Activated CD8-positive, alpha-beta memory T cell treated with anti-CD3 and anti-CD28 coated beads for 24 hours (primary cell): ENCODE measurements at places on chromosomes 4 and X.
A peak's percentile ranks its signal among the peaks of the same experiment; 100 is the strongest.

DNA sequence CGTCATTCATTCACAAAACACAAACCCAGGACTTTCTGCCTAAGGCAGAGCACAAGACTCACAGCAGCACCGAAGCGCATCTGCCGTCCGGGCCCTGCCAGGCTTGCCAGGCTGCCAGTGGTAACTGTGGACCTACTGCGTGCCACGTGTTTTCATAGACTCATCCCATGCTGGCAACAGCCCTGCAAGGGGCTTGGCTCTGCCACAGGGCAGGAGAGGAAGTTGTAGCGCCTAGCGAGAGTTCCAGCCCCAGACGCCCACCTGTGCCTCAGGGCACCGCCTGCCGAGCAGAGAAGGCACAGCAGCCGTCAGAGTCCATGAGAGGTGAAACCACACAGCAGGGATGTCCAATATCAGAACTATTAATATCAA, 18.9 kb upstream of the MRFAP1 start:
- no peak for DNase-seq

- DNase-seq = no peak
Measured at GRCh38 chr4:26993539-26993938, 132.9 kb downstream of the STIM2 start.

GRCh38 chr4:155954118-155954685, 536 bp upstream of the CTSO start:
- no peak for DNase-seq

DNA sequence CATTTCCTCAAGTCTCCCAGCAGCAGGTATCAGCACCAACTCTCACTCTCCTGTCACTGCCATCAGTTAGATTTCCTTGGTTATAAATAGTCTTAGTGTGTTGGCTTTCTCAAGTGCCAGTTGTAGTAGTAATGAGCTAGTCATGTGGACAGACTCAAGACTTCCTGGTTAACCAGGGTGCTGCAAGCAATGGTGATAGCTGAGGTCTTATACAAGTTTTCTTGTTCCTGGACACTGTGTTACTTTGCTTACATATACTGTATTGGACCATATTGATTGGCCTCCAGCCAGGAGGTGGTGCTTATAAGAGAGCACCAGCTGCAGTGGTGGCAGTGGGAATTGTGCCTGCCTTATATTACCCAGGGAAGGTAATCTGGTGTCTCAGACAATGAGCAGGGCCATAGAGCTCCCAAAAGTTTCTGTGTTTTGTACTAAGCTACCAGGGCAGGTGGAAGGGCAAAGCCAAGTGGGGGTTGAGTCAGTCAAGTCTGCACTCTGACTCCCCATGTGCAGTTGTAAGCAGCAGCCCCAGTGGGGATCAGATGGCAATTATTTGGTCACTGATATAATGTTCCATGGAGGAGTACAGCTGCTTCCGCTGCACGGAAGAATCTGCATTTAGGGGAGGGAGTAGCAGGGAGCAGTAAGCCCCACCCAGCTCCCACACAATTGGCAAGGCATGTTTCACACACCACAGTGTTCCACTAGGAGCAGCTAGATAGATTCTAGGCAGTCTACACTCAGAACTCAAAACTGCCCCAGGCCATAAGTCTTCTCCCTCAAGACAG, 24.1 kb upstream of the ZDHHC15 start:
- no peak for DNase-seq

GRCh38 chr4:84753321-84753972, 170.5 kb downstream of the CDS1 start:
- DNase-seq = no peak

- no peak for DNase-seq
Measured at GRCh38 chr4:67624939-67625338, 66.4 kb downstream of the STAP1 start.

- no peak for DNase-seq
Measured at GRCh38 chrX:4450177-4450576, 736.7 kb upstream of the PRKX start.

GRCh38 chr4:156242390-156242789, 288.7 kb upstream of the CTSO start:
- DNase-seq = no peak

DNA sequence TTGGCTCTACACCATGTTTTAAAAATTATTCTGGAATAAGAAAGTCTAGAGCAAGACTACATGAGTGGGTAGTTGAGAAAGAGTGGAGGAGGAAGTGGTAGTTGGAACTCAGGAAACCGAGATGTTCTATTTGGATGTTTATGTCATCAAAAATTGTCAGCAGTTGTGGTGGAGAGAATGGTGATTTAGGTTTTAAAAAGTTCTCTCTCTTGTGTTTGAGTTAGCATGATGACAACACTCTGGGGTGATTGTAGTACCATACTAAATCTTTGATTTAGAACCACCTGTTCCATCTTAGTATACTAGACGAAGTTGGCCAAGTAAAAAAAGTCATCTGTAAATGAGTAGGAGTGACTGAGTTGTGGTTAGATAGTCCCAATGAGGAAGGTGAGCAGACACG, 40.7 kb downstream of the KLHL2 start:
- DNase-seq = no peak

DNA sequence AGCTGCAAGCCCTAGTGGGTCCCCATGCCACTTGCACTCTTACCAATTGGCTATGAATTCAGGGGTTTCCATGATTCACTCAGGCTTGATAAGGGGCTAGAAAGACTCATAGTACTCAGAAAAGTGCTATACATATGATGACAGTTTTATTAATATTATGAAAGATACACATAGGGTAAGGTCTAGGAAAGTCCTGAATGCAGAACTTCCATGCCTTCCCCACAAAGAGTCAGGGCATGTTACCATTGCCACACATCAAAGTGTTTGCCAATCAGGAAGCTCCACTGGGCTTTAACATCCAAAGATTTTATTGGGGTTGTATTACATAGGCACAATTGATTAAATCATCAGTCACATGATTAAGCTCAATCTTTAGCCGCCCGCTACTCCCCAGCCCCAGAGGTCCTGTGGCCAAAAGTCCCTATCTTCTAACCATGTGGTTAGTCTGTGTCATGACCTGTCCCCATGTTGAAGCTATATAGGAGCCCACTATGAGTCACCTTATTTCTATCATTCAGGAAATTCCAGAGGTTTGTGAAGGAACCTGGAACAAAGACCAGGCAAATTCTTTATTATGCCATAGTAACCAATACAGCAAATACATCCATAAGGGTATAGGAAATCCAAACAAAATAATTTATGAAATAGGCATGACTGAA, 635.6 kb downstream of the STPG2 start:
- no peak for DNase-seq

DNA sequence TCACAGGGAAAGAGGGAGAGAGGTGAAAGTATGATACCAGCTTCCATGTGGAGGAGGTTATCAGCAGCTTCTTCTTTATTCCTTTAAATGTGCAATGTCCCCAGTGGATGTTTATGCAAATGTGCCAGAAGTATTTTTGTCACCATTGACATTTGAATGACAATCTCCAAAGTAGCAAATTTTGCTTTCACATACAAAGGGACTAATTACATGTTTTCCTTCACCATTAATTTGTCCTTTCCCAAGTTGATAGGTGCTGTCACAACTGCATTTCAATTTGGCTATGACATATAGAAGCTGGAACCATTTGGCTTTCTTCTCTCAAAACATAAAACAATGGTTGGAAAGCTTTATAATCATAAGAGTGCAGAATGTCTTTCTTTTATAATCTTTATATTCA, 469.0 kb upstream of the NWD2 start:
- DNase-seq = no peak

GRCh38 chr4:23942471-23942870, 52.6 kb upstream of the PPARGC1A start:
- no peak for DNase-seq

GRCh38 chr4:184248216-184248615, 30.5 kb upstream of the ENPP6 start:
- DNase-seq = no peak

GRCh38 chrX:67612231-67612630, 68.4 kb downstream of the AR start:
- DNase-seq = no peak

GRCh38 chr4:181671672-181672071, 571.5 kb upstream of the TENM3 start:
- no peak for DNase-seq

GRCh38 chrX:50635162-50635561, 164.5 kb upstream of the DGKK start:
- no peak for DNase-seq

GRCh38 chr4:80235451-80235850, 31.0 kb upstream of the FGF5 start:
- no peak for DNase-seq

DNA sequence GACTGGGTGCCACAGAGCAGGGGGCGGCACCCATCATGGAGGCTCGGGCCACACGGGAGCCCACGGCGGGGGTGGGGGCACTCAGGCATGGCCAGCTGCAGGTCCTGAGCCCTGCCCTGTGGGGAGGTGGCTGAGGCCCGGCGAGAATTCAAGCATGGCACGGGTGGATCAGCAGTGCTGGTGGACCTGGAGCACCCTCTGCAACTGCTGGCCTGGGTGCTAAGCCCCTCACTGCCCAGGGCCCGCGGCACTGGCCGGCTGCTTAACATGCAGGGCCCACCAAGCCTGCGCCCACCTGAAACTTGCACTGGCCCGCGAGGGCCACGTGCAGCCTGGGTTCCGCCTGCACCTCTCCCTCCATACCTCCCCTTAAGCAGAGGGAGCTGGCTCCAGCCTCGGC, 258.6 kb downstream of the CENPC start:
- DNase-seq = no peak

DNA sequence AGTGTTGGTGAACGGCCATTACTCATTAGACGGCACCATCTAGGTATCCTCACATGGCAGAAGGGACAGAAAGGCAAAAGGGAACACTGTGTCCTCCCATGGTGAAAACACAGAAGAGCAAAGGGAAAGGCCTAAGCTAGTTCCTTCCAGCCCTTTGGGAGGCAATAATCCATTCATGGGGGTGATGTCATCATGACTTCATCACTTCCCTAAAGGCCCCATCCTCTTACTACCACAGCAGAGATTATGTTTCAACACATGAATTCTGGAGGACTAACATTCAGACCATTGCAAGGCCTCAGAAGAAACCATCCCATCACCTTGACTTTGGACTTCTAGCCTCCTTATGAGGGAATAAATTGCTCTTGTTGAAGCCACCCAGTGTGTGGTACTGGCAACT, 238.2 kb downstream of the MGST2 start:
- DNase-seq = no peak

DNA sequence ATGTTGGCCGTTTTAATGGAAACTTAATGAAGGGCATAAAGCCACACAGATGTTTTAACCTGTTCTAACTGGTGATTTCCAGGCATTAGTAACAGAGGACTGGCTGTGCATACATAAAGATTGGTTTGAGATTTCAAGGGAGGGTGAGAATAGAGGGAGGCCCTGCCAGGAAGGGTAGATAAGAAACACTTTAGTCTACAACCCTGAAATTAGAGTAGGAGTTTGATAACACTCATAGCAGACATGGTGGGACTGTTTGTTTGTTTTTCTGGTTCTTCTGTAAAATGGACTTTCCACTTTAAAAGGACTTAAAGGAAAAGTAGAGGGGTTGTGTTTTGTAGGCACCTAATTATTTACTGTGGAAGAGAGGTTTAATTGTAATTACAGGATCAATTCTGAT, 16.2 kb downstream of the SLC4A4 start:
- no peak for DNase-seq

DNA sequence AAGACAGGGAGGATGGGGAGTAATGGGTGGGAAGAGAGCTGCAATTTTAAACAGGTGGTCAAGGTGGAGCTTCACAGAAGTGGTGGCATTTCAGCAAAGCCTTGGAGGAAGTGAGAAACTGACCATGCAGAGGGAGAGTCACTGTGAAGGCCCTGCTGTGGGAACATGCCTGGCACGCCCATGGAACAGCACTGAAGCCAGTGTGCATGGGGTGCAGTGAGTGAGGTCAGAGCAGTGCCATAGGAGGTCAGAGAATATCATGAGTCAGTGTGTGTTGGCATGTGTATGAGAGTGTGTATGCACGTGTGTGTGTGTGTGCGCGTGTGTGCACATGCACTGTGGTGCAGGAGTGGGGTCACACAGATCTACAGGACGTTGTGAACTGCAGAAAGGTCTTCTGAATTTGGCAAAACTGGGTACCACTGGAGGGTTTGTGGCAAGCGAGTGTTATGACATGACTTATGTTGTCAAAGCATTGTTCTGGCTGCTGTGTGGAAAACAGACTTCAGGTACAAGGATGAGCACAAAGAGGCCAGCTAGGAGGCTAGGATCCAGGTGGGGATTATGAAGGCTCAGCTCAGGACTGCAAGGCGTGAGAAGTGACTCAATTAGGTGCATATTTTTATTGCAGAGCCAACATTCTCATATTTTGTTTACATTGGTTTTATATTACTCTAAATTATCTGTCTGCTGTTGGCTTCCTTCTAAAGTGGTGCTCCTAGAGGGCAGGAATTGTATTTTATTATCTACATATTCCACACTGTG, 34.0 kb downstream of the ZNF827 start:
- no peak for DNase-seq

GRCh38 chr4:96052827-96053226, 212.9 kb downstream of the PDHA2 start:
- no peak for DNase-seq

GRCh38 chr4:91114386-91114785, 987.2 kb downstream of the CCSER1 start:
- DNase-seq = no peak

GRCh38 chr4:142567199-142567598, 278.9 kb downstream of the INPP4B start:
- peak; percentile 61 for DNase-seq

GRCh38 chrX:40154250-40154852, 56.6 kb upstream of the BCOR start:
- DNase-seq = no peak

GRCh38 chr4:2303121-2303685, 41.3 kb upstream of the MXD4 start:
- DNase-seq = no peak

DNA sequence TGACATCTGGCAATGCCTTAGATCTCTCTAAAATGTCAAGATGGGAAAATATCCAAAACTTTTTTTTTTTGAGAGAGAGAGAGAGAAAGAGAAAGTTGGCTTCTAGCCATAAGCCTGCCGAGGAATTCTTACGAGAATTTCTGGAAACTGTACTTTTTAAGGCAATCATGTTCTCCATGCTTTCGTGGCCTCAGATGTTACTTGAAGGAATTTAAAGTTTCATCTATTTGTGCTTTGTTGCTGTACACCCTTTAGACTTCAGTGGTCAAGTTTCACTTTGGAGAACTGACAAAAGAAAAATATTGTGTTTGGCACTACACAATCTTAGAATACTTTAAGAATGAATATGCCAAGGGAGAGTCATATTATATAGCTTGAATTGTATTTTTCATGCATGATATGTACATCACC, 53.9 kb downstream of the FAT4 start:
- no peak for DNase-seq

GRCh38 chr4:21134994-21135393, 434.7 kb downstream of the PACRGL start:
- DNase-seq = no peak

GRCh38 chr4:166045457-166045856, 172.4 kb downstream of the TLL1 start:
- no peak for DNase-seq

- no peak for DNase-seq
Measured at GRCh38 chr4:4362991-4363697, 23.8 kb upstream of the NSG1 start.
